ENCODE measurements at places on chromosomes 2 and 18. TPM values are rescaled to one million over a fixed set of nuclear protein-coding genes. Genes with fewer than 3 reads are reported as not detected.

DNA sequence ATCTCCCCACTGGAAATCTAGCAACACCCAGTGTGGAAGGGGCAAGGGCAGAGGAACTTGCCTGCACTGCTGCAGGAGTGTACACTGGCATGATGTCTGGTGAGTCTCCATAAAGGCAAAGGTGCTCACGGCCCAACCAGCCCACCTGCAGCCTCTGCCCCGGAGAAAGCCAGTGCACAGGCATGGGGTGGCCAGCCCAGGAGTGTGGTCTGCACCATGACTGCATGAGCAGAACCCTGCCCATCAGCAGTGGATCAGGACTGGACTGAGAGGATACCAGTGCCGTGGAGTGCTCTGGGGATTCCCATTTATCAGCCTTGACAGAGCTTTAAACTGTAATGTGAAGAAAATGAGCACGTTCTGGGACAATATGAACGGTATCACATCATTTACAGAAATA, 342.6 kb upstream of the HS6ST1 start:
- DNase-seq = peak; percentile 49

GRCh38 chr18:26696308-26696707, 148.0 kb upstream of the KCTD1 start:
- no peak for DNase-seq

- DNase-seq = peak; percentile 85
Observed at GRCh38 chr18:49021433-49022129, 70.8 kb upstream of the SMAD7 start.

DNA sequence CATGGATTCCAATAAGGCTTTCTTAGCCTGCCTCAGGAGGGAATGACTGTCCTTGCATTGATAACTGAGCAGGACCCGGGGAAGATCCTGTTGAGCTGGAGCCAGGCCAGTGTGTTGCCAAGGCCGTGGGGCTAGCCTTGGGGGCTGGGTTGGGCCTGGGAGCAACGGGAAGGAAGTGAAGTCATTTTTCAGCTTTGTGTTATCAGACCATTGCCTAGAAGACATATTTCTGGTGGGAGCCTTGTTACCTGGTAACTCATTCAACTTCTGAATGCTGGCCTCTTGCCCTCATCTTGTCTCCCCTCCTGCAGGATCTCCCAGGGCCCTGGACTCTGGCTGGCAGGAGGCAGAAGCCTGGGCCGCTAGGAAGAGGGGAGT, 92.7 kb upstream of the MGAT5 start:
- peak; percentile 86 for DNase-seq

- no peak for DNase-seq
Observed at GRCh38 chr2:142875010-142875409, 2.5 kb upstream of the KYNU start.

The RND3 gene
- total RNA-seq = 46.9 TPM

DNA sequence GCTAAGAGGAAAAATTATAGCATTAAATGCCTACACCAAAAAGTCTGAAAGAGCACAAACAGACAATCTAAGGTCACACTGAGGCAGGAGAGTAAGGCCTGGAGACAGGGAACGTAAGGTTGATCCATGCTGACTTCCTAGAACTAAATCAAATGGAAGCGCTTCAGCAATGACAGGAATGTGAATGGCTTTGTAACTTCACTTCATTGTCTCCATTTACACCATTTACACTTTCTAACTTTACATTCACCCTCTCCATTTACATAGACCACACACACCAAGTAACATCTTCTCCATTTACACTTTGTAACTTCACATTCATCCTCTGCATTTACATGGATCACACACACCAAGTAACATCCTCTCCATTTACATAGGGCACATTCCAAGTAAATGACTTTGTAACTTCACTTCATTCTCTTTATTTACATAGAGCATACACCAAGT, 103.1 kb upstream of the SPATS2L start:
- no peak for DNase-seq

DNA sequence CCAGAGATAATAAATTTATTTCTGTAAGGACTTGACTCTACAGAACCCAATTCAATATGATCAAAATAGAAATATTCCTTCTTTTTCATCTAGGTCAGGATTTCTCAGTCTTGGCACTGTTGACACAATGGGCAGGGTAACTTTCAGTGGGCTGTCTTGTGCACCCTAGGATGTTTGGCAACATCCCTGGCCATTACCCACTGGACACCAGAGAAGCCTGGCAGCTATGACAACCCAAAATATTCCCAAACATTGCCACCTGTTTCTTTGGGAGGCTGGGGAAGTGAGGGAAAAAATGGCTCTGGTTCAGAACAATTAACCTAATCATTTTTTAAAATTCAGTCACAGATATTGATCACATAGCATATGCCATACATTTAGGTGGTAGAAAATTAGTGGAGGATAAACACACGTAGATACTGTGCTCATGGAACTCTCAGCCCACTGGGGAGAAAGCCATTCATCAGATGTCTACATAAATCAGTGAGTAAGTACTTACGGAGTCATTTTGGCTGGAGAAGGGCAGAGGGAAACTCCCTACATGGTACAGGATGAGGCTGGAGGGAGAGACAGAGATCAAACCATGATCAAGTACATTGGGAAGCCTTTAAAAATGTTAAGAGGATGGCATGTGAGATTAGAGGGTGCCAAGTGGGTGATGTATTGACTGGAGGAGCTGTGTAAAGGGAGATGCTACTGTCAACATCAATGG, 718 bp upstream of the TNP1 start:
- no peak for DNase-seq

The OTOS gene
- total RNA-seq = not detected

GRCh38 chr2:189858291-189858690, 74.0 kb downstream of the PMS1 start:
- DNase-seq = no peak

DNA sequence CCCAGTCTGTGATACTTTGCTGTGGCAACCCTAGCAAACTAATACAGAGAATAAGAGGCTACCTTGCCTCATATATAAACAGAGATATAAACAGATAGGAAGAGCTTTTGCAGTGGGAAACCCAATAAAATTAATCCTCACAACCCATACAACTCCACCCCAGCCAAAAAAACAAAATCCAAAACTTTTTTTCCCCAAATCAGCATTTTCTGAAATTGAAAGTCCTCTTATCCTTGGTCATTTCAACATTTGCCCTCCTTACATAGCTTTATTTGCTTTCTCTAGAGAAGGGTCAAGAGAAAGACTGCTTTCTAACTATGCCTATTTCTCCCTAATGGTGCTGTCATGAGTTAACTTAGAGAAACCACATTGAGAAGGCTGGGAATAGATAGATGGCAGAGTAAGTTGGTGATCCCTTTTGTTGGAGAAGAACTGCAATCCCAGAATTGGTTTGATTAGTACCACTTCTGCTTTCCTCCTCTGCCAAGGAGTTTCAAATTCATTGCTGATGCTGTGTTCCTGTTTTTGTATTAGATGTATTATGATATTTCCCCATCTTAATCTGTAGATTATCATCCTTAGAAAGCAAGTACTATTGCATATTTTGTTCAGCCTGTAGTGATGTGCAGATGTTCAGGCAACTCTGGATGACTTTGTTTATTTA, 76.5 kb upstream of the B3GNT2 start:
- no peak for DNase-seq

DNA sequence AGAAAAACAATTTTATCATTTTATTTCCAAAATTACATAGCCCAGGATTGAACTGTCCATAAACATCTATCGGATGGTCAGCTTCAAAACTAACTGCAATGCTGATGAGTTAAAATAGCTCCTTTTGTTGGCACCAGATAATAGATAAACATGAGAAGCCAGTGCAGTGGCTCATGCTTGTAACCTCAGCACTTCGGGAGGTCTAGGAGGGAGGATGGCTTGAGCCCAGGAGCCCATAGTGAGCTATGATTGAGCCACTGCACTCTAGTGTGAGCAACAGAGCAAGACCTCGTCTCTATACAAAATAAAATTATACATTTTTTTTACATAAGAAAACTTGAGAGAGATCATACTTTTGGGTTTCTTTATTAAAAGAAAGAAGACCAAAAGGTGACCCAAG, 34.6 kb upstream of the IMPA2 start:
- DNase-seq = no peak

GRCh38 chr2:24231461-24231881, 56.6 kb downstream of the FAM228A start:
- no peak for DNase-seq

The CYBRD1 gene
- total RNA-seq = 39.7 TPM

The KCNF1 gene
- 0.27 TPM for total RNA-seq

Measured in cardiac septum (tissue), 1 donor.